Spinal cord (tissue), 10 donors: ENCODE measurements at places on chromosomes 7 and 10. TPM values are rescaled to one million over a fixed set of nuclear protein-coding genes. Genes with fewer than 3 reads are reported as not detected.

- H3K27ac ChIP-seq: peak overlapping the region; percentile 36
- peaks cover 8% of the 10 kb centered on the region for H3K4me1 ChIP-seq
- DNase-seq: peak; percentile 39
- H3K4me3 ChIP-seq: no peak overlapping the region
- no peaks in the 10 kb centered on the region for H3K36me3 ChIP-seq
- no peaks in the 10 kb centered on the region for H3K27me3 ChIP-seq
These were observed 133.5 kb downstream of the TSPAN12 start for GRCh38 chr7:120724448-120724847.

DNA sequence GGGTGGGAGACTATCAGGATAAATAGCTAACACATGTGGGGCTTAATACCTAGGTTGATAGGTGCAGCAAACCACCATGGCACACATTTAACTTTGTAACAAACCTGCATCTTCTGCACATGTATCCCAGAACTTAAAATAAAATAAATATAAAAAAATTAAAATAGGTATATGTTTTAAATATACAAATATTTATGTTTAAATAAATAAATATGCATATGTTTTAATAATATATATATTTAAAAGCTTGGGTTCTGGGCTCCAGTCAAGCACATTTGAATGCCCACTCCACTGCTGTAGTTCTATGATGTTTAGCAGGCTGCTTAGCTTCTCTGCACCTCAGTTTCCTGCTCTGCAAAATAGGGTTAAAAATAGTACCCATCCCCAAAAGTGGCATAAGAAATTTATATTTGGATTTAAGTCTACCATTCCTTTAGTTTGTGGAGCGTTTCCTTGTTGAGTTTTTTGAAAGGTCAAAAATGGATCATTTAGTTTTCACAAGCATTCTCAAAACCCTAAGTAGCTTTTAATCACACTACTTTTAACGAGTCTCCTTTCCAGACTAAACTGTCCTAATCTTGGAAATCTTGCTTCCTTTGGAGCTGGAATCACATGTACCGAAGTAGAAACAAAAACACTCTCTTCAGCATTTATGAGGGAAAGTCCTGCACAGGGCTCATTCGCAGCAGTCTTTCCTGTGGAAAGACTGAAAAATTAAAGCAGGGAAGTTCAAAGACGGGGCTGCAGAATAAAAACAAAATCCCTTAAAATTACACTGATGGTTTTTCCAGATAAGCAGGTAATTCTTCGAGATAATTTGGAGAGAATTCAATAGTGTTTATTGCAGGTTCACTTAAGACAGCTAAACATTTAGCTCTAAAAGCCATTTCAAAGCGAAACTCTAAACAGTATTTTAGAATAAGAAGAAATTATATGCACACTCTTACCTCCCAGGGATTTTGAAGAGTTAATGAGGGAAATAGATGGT, 111.7 kb upstream of the LYZL1 start:
- no peak overlapping the region for H3K27ac ChIP-seq
- H3K4me3 ChIP-seq: no peak overlapping the region
- no peaks in the 10 kb centered on the region for H3K36me3 ChIP-seq
- H3K27me3 ChIP-seq: no peaks in the 10 kb centered on the region
- H3K4me1 ChIP-seq: no peaks in the 10 kb centered on the region

DNA sequence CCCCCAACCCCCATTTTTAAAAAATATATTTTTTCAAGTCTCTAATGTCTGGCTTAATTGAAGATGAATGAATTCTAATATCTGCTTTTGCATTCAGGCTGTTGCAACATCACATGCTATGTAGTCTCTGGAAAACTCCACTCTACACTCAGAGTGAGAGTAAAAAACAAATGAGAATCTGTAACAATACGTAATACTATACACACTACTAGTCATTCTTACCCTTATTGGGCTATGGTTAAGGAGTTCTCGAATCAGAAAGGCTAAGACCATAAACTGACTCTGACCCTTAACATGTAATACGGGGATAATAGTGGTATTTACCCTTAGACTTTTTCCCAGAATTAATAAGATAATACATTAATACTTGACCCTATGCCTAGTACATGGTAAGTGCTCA, 42.9 kb upstream of the TMEM168 start:
- no peak overlapping the region for H3K4me3 ChIP-seq
- no peaks in the 10 kb centered on the region for H3K27me3 ChIP-seq
- peaks cover 3% of the 10 kb centered on the region for H3K36me3 ChIP-seq
- H3K4me1 ChIP-seq: no peaks in the 10 kb centered on the region
- H3K27ac ChIP-seq: no peak overlapping the region

The HOXA2 gene
- total RNA-seq: 4.4 TPM

The DENND2A gene
- 26.3 TPM for total RNA-seq
